ENCODE measurements at places on chromosomes 5 and 9.

DNA sequence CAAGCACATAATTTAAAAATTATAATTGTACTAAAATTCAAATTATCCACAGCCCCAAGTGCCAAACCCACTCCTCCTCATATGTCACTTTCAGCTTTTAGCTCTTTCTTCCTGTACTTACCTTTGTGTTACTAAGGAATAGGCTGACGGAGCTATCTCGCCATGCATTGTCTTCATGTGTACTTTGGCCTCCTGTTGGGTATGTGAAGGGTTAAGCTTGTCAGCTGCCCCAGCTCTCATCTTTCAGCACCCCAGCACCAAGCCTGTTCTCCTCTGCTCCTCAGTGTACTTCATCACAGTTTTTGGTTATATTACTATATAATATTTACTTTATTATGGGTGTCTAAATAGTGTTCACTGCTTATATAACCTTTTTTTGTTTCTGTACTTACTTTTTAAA is 46.2 kb downstream of the OSTF1 start:
- DNase-seq = no peak

DNA sequence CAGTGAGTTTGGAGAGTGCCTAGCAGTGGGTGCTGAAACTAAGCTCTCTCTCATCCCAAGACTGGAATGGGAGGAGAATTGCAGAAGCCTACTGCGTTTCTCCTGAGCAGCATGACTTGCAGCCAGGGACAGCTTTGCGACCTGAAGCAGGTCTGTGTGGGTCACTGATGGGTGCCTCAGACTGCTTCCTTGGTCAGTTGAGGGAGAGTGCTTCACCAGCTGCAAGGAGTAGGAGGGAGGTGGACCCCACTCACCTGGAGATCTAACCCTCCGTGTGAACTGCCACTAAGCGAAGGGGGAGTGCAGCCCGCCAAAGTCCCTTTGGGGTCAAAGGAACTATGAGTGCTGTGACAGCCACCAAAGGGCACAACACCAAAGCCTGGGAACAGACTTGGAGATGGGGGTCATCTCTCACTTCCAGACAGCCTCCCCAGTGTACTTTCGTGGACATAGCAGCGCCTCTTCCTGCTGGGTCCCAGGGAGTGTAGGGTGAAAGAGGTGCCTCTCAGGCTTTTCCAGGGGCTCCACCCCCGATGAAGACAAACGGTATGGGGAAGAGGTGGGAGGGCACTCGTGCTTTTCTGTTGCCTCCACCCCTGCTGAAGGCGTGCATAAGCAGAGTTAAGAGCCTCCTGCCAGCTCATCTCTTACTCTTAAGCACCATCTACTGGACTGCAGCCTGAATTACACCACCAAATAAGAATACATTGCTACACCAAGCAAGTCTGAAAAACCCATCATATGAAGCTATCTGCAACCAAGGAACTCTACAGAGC is 34.3 kb upstream of the MACIR start:
- DNase-seq = peak; percentile 48

GRCh38 chr9:104608336-104608735 is 2.9 kb upstream of the OR13C2 start:
- DNase-seq = peak; percentile 18

- no peak for DNase-seq
Observed at GRCh38 chr5:8857051-8857450, 688.8 kb downstream of the SEMA5A start.

DNA sequence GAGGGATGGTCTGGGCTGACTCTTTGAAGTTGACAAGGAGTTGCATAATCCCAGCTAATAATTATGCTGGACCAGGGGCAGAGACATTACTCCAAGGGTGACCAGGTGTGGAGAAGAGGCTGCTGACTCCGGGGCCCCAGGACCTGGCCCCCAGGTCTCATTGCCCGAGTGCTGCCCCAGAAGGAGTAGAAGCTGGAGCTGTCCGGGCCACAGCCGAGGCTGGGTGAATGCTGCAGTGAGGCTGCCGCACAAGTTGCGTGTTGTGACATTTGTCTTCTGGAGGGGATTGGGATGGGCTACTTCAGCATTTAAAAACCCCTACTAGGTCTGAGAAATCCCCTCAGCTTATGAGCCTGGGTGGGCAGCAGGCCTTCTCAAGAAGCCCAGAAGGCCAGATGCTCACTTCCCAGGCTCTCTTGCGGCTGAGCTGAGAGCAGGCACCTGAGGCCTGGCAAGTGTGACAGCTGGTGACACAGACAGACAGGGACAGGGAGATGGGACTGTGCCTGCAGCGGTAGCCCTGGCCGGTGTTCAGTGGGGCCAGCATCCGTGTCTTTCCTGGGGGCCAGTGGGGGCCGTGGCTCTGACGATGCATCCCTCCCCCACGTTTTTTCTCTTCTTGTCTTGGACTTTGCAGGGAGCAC is 122.8 kb downstream of the KCNIP1 start:
- no peak for DNase-seq

DNA sequence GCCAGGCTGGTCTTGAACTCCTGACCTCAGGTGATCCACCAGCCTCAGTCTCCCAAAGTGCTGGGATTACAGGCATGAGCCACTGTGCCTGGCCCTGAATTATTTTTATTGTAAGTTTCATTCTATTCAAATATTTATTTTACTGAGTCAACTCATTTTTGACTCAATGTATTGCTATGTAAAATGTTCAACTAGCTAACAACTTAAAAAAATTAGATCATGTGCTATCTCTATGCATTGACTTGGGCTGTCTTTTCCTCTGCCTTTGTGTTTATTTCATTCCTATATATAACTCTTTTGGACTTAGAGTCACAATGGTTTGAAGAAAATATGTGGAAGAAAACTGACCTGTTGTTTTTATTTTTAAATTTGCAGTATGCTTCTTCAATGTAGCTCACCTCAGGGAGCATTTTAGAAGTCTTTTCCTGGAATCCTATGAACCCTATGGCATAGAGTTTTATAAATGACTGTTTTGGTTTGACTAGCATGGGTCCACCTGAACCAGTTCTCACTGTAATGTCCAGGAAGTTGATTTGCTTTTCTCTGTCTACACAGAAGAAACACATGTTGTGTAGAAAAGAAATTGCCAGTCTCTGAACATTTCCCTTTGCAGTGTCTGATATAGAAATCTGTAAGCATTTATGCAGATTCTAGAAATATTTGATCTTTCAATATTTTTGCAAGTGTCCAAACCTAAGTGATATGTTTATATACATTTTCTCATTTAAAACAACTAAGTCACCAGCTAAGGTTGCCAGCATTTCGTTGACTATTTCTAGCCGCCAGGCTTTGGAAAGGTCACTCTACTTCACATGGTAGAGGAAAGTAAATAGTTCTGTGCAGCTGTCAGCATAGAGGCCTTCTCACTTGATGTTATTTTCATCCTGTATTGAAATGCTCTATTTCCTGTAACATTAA is 138.8 kb downstream of the PCSK1 start:
- no peak for DNase-seq

DNA sequence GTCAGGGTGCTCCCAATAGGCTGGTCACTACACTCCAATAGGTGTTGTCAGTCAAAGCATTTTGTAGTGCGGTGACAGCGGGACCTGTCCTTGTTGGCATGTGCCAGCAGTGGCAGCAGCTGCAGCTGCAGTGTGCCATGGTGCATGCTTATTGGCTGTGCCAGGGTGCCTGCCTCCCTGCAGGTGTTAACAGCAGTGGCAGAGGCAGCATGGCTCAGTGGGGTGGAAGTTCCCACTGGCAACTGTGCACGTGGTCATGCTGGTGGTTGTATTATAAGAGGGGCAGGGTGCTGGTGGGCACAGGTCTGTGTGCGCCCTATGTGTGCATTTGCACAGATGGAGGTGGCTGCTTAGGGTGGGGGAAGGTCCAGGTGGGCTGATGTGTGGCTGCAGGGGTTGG is 133.7 kb upstream of the EDIL3 start:
- no peak for DNase-seq

- DNase-seq = no peak
Observed at GRCh38 chr9:16970321-16970720, 99.9 kb upstream of the BNC2 start.

DNA sequence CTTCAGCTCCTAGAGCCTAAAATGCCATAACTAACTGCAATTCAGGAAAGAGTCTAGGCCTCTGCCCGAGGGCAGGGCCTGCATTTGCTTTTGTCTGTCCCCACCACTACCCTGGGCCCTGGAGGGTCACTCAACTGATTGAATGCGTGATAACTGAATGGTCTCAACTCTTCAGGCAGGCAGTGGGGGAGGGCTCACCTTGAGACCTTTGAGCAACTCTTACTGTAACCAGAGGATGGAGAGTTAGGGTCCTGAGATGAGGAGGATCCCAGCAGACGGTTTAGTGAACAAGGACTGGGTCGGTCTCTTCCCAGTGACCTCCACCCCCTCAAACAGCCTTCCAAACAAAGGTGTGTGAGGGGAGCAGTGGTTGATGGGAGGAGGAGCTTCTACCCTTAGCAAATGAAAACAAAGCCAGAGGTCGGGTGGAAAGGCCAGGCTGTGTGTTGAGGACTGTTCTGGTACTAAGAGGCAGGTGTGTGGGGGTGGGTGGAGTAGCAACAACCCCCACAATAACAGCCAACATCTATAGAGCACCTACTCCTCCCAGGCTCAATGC is 59.4 kb downstream of the CXXC5 start:
- no peak for DNase-seq

- DNase-seq = no peak
Observed at GRCh38 chr5:111194925-111195324, 29.3 kb upstream of the CAMK4 start.

DNA sequence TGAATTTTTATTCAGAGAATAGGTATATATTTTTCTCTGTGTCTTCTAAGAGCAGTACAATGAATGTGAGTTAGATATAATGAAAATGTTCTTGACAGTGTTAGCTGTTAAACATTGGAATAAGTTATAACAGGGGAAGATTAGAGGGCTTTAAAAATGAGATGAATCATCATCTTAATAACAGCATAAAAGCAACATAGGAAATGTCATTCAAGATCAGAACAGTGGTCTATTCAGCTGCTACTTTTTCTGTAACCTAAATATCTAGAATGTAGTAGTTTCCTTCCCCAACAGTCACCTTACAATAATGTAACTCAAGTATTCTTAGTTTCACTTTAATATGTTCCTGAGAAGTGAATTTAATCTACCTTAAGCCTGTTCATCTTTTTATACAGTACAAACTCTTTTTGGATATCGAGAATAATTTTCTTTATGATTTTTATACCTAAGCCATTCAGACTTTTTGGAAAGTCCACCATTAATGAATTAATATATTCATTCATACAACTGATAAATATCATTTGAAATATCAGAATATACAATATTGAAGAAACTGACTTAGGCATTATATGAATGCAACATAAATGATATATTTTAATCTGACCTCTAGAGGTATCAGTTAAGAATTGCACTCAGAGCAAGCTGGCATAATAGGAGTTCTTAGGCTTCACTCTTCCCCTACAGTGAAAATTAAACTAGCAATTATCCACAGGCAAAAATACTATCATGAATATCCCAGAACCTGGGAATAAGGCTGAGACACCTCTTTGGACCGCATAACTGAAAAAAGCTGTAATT is 66.1 kb upstream of the EDIL3 start:
- DNase-seq = no peak

- DNase-seq = no peak
Observed at GRCh38 chr9:80074439-80074838, 502.7 kb downstream of the TLE4 start.

- DNase-seq = peak; percentile 90
Observed at GRCh38 chr5:109485030-109485429, 75.3 kb upstream of the PJA2 start.

- no peak for DNase-seq
Observed at GRCh38 chr5:131617140-131617822, 17.7 kb downstream of the RAPGEF6 start.

- no peak for DNase-seq
Observed at GRCh38 chr5:103260951-103261350, 2.4 kb downstream of the MACIR start.

DNA sequence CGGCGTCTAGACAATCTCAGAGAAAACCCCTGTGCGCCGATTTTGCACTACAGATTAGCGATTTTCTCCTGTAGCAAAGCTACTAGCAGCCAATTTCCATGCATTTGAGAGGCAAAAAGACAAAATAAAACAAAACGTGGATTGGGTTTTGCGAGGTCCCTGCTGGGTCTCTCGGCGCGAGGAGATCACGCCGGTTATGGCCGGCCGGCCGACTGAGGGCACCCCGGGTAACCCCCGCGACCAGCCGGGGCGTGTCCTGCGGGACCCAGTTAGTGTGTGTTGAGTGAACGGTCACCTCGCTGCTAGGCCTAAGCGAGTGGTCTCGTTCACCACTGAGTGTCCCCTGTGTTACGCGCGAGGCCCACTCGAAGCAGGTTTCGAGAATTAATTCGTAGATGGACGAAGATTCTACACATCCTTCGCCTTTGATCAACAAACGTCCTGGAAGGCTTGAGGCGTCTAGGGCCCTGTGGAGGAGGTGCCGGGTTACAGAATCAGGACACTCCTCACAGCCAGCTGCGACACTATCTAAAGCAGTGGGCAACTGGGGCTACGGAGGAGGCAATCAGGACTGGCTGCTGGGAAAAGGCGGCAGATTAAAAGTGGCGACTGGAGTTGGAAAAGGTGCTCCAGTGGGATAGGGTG is 764 bp upstream of the VDAC1 start:
- DNase-seq = no peak

DNA sequence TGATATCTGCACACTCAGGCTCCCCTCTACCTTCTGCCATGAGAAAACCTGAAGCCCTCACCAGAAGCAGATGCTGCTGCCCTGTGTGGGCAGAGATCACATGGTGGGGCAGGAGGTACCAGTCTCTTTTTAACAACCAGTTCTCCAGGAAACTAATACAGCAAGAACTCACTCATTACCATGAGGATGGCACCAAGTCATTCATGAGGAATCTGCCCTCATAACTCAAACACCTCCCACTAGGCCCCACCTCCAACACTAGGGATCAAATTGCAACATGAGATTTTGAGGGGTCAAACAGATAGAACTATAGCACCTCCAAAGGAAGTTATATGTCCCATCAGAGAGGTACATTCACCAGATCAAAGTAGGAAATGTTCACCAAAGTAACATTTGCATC is 136.3 kb upstream of the SHB start:
- DNase-seq = no peak

- DNase-seq = no peak
Observed at GRCh38 chr5:893137-893506, 438 bp downstream of the TRIP13 start.

- no peak for DNase-seq
Observed at GRCh38 chr9:73202980-73203379, 51.3 kb downstream of the ANXA1 start.

- no peak for DNase-seq
Observed at GRCh38 chr5:82614706-82615105, 336.6 kb upstream of the RPS23 start.

GRCh38 chr5:176700239-176700847 is 53.1 kb downstream of the TSPAN17 start:
- DNase-seq = peak; percentile 62

Measured in NCI-H1417 (cell line).